ENCODE measurements at places on chromosomes 4 and X.
A peak's percentile ranks its signal among the peaks of the same experiment; 100 is the strongest.

DNA sequence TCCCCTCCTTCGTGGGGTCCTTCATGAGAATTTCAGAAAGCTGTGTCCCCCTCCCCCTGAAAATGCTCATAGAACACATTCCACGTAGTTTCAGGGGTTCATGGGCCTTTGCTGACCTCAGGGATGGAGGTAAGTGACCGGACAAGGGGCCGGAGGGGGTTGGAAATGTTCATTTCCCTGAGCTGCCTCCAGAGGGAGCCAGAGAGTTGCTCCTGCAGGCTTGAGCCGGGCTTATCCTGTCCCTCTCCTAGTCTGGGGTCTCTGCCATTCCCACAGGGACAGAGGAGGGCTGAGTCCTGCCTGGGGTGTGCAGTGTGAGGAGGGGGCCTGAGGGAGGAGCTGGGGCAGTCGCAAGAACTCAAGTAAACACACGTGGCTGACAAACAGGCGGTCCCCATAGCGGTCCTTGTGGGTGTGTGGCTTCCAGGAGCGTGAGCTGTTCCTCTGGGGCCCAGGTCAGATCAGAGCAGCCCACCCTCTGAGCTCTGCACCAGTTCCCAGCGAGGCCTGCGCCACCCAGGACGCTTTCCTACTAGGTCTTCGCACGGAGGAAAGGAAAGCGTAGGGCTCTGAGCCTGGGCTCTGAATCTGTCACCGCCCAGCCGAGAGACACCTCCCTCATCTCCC is 62.5 kb downstream of the WFS1 start:
- DNase-seq, result peak; percentile 49

- DNase-seq, result no peak
Measured at GRCh38 chr4:109953556-109953955, 40.9 kb downstream of the EGF start.

GRCh38 chrX:16239211-16239610 is 71.9 kb downstream of the MAGEB17 start:
- peak; percentile 5 for DNase-seq

DNA sequence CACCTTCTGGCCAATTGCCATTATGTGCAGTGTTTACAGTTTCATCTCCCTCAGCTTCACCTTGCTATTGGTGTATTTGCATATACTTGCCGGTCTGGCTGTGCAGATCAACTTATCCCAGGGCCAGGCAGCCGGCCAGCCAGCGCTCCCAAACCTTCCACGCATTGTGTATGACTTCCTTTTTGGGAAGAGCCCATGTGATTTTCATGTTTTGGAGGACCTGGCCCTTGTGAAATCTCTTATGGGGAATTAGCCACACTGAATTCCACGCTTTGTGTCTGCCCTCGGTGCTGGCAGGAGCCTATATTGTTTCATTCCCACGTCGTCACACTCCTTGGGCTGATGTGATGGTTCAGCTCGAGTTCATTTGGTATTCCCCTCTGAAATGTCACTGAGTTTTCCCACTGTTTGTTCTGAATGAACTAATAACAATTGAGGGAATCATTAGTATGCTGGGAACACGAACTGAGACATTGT is 6.0 kb upstream of the PDLIM3 start:
- DNase-seq, result no peak

GRCh38 chr4:24988776-24989175 is 42.0 kb downstream of the LGI2 start:
- DNase-seq, result no peak
